ENCODE measurements at places on chromosomes 5 and 9. TPM values are rescaled to one million over a fixed set of nuclear protein-coding genes. Genes with fewer than 3 reads are reported as not detected.

GRCh38 chr5:134969166-134969565, 1.5 kb downstream of the CATSPER3 start:
- peaks cover 5% of the 10 kb centered on the region for H3K36me3 ChIP-seq
- H3K4me3 ChIP-seq: no peak overlapping the region
- DNase-seq: no peak
- H3K27ac ChIP-seq: no peak overlapping the region

DNA sequence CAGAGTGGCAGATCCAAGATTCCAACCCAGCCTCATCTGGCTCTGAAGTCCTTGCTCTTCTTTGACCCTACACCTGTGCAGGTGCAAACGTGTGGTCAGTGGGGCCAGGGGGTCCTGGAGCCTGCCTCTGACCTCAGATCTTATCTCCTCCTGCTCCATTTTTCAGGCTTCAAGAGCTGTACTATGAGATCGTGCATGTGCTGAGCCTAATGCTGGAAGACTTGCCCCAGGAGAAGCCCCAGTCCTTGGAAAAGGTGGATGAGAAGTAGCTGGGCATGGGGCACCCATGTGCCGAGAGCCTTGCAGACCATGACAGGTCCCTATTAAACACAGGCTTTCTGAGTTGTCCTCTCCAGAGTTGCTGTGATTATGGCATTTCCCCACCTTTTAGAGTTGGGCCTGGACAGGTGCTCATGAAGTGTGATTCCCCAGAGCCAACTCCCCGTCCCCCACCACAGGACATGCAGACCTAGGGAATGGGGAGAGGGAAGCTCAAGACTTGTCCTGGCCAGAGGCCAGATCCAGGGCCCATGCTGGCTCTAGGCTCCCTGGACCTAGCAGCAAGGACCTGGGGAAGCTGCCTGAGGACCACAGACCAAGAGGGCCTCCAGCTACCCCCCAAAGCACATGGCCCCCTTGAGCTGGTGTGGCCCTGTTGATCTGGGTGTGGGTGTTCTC, 22.5 kb downstream of the PITX1 start:
- peak; percentile 51 for DNase-seq
- H3K27ac ChIP-seq: no peak overlapping the region
- peaks cover 11% of the 10 kb centered on the region for H3K4me1 ChIP-seq

- no peaks in the 10 kb centered on the region for H3K4me1 ChIP-seq
- H3K27me3 ChIP-seq: no peaks in the 10 kb centered on the region
- no peak overlapping the region for H3K4me3 ChIP-seq
- H3K36me3 ChIP-seq: no peaks in the 10 kb centered on the region
- no peak for DNase-seq
- no peak overlapping the region for H3K27ac ChIP-seq
These were observed 321.5 kb downstream of the NFIB start for GRCh38 chr9:13992138-13993088.

- H3K4me1 ChIP-seq: no peaks in the 10 kb centered on the region
- no peaks in the 10 kb centered on the region for H3K27me3 ChIP-seq
- DNase-seq: no peak
- no peak overlapping the region for H3K27ac ChIP-seq
- peaks cover 34% of the 10 kb centered on the region for H3K36me3 ChIP-seq
- no peak overlapping the region for H3K4me3 ChIP-seq
These were observed 175.9 kb downstream of the SMARCA2 start for GRCh38 chr9:2190939-2191608.

- H3K4me1 ChIP-seq: no peaks in the 10 kb centered on the region
- no peak for DNase-seq
- H3K27ac ChIP-seq: no peak overlapping the region
- no peak overlapping the region for H3K4me3 ChIP-seq
- no peaks in the 10 kb centered on the region for H3K36me3 ChIP-seq
- H3K27me3 ChIP-seq: no peaks in the 10 kb centered on the region
These were observed 15.1 kb upstream of the LPCAT1 start for GRCh38 chr5:1538741-1539392.

DNA sequence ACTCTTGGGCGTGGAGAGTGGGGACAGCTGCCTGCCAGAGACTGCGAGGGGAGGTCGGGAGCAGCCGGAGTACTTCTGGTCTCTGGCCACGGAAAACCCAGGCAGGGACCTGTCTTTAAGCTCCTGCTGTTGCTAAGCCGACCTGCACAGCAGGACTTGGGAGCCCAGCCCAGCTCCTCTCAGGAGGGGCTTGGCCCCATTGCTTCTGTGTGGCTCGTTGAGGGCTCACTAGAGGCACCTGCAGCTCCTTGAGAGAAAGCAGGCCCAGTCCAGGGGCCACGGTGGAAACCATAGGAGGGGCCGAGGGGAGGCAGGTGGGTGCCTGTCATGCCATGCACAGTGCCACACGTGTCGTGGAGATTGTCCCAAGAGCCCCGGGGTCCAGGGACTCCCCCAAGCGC, 3.3 kb upstream of the LCN2 start:
- no peak for DNase-seq
- H3K27ac ChIP-seq: no peak overlapping the region
- H3K36me3 ChIP-seq: no peaks in the 10 kb centered on the region

DNA sequence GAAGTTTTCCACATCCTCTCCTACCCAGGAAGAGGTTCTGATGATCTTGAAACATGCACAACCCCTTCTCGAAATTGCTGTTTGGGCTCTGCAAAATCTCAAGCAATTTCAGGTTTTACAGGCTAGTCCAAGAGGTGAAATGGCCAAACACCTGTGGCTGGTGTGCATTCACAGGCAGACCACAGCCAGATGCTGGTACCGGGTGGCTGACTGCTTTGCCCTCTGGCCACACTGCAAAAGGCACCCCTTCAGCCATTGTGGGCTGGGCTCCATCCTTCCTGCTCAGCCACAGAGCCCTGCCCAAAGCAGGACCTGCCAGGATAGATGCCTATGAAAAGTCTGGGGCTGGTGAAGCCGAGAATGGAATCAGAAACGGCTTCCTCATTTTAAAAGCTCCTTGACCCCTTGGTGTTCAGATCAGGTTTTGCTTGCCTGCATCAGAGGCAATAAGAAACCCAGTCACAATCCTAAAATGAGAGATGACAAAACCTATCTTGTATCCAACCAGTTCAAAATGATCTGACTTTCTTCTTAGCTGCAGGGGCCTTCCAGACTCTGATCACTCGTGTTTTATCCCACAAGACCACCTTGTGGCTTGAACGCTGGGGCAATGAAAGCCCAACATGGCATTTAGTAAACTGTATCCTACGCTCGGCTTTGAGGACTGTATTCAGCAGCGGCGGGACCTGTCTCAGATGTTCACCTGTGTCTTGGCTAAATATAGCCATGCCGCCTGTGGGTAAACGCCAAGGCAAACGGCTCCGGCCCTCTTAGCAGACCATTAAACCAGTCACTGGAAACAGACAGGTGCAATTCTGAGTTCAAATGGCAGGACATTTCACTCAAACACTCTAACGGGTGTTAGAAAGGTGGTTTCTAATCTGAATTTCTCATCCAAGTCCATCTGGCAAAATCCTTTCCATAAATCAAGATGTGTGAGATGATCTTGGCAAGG, 49.6 kb downstream of the EPB41L4B start:
- H3K4me3 ChIP-seq: no peak overlapping the region
- no peaks in the 10 kb centered on the region for H3K36me3 ChIP-seq
- no peak overlapping the region for H3K27ac ChIP-seq
- DNase-seq: no peak
- H3K27me3 ChIP-seq: no peaks in the 10 kb centered on the region

GRCh38 chr5:106397700-106398099, 1273.0 kb downstream of the EFNA5 start:
- no peaks in the 10 kb centered on the region for H3K4me1 ChIP-seq
- DNase-seq: no peak
- H3K27me3 ChIP-seq: no peaks in the 10 kb centered on the region

CACNA1B gene
- total RNA-seq: 0.41 TPM

DNAI1 gene
- total RNA-seq: not detected

AIF1L gene
- total RNA-seq: 15.4 TPM

BTNL8 gene
- total RNA-seq: 0.59 TPM

PCDHB16 gene
- total RNA-seq: 5.3 TPM
